Glutamatergic neuron (in vitro differentiated cells): ENCODE measurements at places on chromosomes 5 and 9. TPM values are rescaled to one million over a fixed set of nuclear protein-coding genes. Genes with fewer than 3 reads are reported as not detected.

LPAR1 gene
- 0.56 TPM for total RNA-seq

FAM151B gene
- total RNA-seq: 0.29 TPM

TIMD4 gene
- not detected for total RNA-seq

IQGAP2 gene
- total RNA-seq: 1.4 TPM

SPATA31E1 gene
- total RNA-seq: 0.71 TPM

FCN1 gene
- total RNA-seq: not detected

SPINK4 gene
- not detected for total RNA-seq

PCDHA4 gene
- 29.7 TPM for total RNA-seq

OTP gene
- 0.17 TPM for total RNA-seq

SLF1 gene
- 2.6 TPM for total RNA-seq

CCNI2 gene
- 0.17 TPM for total RNA-seq

SOHLH1 gene
- not detected for total RNA-seq

PLPPR1 gene
- total RNA-seq: 7.4 TPM

ACOT12 gene
- not detected for total RNA-seq

INSL6 gene
- not detected for total RNA-seq

PCDHGB2 gene
- 8.9 TPM for total RNA-seq

NXNL2 gene
- total RNA-seq: not detected

PFN3 gene
- total RNA-seq: not detected

GFI1B gene
- total RNA-seq: not detected

GALNT12 gene
- total RNA-seq: 2.7 TPM

PCDHGA4 gene
- total RNA-seq: 8.2 TPM

C5orf52 gene
- total RNA-seq: not detected

UBE2QL1 gene
- total RNA-seq: 4.5 TPM

BAAT gene
- total RNA-seq: 0.54 TPM
